ENCODE measurements at places on chromosomes 2 and 18. TPM values are rescaled to one million over a fixed set of nuclear protein-coding genes. Genes with fewer than 3 reads are reported as not detected.

DNA sequence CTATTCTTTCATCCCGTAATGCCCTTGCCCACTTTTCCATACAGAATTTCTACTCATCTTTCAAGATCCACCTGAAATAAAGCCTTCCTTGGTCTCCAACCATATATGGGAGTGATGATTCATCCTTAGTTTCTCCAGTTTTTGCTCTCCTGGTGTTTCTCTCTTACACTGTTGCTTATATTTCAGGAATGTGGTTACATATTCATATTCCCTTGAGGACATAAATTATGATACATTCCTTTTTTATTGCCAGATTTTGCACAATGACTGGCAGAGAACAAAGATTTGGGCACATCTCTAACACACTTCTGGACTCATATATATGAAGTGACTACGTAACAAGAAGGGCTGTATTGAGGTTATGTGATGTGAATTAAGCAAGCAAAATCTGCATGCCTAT is 1573.4 kb upstream of the NXPH2 start:
- no peaks in the 10 kb centered on the region for H3K4me1 ChIP-seq
- no peaks in the 10 kb centered on the region for H3K27me3 ChIP-seq
- no peak for DNase-seq
- no peaks in the 10 kb centered on the region for H3K36me3 ChIP-seq
- no peak overlapping the region for H3K27ac ChIP-seq
- no peak overlapping the region for H3K4me3 ChIP-seq

DNA sequence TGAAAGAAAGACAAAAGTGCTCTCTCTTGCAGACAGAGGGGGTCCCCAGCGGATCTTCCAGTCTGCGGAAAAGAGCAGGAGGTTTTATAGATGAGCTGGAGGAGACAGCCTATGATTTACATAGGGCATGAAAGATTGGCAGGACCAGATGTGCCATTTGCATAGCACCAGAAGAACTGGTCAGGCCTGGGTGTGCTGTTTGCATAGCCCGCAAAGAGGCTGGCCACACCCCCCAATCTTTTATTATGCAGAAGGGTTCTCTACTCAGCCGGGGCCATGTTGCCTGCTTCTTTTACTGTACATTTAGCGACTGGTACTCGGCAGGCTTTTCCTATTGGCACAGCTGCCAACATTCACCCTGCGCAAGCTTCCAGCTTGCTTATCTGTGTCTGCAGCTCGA is 317.6 kb downstream of the GALR1 start:
- no peak overlapping the region for H3K27ac ChIP-seq
- DNase-seq: no peak
- no peaks in the 10 kb centered on the region for H3K27me3 ChIP-seq
- no peak overlapping the region for H3K4me3 ChIP-seq
- no peaks in the 10 kb centered on the region for H3K36me3 ChIP-seq

DNA sequence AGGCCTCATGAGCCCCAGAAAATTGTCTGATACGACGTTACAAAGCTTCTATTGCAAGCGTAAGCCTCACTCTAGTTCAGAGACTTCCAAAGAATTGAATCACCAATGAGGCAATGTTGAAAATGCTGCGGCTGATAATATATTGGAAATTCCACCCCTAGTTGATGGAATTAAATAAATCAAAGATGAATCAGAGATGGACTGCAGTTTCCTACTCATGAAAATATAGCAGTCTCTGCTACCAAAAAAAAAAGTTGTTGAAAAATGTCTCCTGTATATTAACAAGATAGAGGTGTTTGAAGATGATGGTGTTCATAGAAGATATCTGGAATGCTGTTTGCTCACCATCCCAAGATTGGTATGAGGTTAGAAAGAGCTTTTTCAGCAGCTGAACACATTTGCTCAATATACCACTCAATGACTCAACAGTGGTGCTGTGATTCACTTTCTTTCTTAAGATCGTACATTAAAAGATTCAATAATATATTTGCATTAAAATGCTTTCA is 99.8 kb upstream of the ARHGAP28 start:
- H3K27ac ChIP-seq: peak overlapping the region; percentile 18
- no peaks in the 10 kb centered on the region for H3K27me3 ChIP-seq
- DNase-seq: no peak
- no peak overlapping the region for H3K4me3 ChIP-seq
- H3K36me3 ChIP-seq: no peaks in the 10 kb centered on the region

DNA sequence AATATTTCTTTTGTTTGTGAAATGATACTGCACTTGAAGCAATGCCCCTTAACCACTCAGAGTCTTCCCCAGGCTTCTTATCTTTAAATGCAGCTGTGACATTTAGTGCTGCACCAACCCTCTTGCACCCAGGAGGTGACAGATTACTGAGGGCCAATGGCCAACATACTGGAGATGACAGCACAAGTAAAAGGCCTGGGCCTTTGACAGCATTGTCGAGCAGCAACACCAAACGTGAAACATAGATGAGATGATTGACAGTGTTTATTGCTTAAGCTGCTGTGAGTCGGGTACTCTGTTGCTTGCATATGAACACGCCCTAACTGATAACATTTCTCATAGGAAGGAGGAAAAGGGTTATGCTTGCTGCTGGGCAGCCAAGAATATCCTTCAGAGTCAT is 80.3 kb downstream of the THNSL2 start:
- no peak overlapping the region for H3K27ac ChIP-seq
- DNase-seq: no peak
- H3K36me3 ChIP-seq: no peaks in the 10 kb centered on the region
- H3K4me3 ChIP-seq: no peak overlapping the region

Gene MERTK
- total RNA-seq: 11.0 TPM
